ENCODE measurements at places on chromosomes 16 and 17.
A peak's percentile ranks its signal among the peaks of the same experiment; 100 is the strongest.

- no peak for DNase-seq
These were observed 158.3 kb downstream of the NTN1 start for GRCh38 chr17:9179602-9180001.

DNA sequence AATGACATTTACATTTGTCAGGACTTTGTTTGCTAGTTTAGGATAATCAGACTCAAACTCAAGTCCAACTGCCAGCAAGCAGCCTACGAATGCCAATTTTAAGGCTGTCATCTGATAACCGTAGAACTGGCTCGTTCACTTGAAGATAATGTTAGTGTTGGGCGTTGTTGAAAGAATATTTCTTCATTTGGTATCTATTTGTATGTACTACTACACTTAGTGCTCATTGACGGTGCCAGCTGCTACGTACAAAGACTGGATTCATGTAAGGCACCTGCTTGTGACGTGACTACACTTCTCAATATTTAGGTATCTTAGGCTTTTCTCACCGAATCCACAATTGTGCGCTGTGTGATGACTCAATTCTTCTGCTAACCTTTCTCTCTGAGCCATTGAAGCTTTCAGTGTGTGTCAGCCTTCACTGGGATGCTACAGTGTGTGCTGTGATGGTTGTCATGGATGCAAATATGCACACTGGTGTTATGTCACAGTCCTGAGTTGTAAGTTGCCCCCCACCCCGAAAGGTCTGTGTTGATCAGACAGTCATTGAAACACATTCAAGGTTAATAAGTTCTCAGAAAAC, 5.7 kb downstream of the ATP2C2 start:
- DNase-seq: no peak

GRCh38 chr17:44932787-44933097, 14.8 kb downstream of the KIF18B start:
- no peak for DNase-seq

DNA sequence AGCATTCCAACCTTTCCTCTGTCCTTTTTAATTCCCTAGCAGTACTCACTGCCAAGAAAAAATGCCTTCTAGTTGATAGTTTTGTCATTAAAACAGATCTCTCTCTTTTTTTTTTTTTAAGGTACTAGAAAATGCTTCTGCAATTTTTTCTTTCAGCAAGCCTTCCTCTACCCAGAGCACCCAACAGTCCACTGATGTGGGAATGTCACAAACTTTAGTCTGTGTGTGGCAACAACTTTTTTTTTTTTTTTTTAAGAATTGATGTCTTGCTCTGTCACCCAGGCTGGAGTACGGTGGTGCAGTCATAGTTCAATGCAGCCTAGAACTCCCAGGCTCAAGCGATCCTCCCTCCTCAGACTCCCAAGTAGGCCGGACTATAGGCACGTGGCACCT, 34.7 kb downstream of the CDRT15 start:
- no peak for DNase-seq

- peak; percentile 94 for DNase-seq
These were observed 118.4 kb upstream of the HSBP1 start for GRCh38 chr16:83689385-83689831.

DNA sequence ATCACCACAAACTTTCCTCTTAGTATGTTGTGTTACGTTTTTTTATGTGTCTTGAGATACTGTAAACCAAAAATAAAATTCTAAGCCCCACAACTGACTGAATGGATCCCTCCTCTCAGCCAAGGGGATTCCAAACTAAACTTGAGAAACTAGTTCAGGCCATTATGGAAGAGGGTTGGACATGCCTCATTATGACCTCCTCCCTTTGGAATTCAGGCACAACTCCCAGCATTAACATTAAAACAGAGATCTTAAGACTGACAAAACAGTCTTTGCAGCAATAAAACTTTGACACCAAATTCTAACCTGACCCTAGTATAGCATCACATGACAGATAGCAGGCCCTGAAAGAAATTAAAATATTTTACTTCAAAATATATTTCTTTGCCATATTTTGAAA, 51.1 kb upstream of the SLC47A1 start:
- DNase-seq: no peak

GRCh38 chr16:89491974-89492687, 1.8 kb upstream of the ANKRD11 start:
- no peak for DNase-seq

DNA sequence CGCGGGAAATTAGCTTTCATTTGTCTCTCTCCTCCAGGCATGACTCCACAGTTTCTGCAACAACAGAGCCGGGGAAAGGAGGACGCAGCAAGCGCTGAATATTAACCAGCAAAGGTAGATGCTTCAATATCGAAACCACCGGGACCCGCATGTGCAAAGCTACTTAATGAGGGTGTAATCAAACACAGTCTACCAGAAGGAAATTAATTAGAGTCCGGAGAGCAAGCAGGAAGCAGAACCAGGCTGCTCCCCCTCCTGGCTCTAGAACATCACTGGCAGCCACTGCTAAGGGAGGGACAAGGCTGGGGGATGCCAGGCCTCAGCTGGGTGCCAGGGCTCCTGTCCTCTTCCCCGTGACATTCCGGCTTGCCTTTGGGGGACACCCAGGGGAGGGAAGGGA, 21.7 kb downstream of the LRRC75A start:
- DNase-seq: no peak

GRCh38 chr16:55542459-55543082, 23.9 kb upstream of the CAPNS2 start:
- DNase-seq: peak; percentile 72

DNA sequence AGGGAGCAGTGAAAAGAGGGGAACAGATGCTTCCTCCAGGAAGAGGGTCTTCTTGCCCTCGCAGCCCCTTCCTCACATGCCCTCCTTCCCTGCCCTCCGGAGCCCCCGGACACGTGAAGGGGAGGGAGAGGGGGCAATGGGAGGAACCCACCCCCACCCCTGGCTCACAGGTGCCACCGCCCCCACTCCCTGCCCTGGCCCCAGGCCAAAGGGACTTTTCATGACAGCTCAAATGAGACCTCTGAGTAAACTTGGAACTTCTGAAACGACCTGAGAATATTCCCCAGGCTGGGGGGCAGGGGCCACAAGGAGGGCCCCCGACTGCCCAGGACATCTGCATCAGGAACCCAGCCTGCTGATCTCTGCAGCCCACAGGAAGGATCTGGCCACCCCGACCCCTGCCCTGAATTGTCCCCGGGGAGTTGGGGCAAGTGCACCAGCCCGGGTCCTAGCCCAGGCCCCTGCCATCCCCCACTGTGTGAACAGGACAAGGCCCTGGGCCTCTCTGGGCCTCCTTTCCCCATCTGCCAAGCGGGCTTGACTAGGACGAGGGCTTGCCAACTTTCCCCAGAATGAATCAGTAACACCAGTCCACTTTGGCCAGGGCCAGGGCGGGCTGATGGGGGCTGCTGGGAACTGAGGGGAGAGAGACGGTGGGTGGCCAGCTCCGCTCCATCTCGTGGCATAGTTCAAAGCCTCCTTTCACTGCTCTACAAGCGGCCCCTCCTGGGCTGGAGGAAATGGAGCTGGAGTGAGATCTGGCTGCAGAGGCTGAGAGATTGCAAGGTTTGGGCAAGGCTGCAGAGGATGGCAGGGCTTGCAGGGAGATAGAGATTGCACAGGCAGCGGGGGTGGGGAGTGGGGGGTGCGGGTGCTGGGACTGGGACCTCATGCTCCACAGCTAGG, 3.8 kb downstream of the IL21R start:
- DNase-seq: no peak

- peak; percentile 100 for DNase-seq
These were observed 60.1 kb downstream of the TEX14 start for GRCh38 chr17:58631523-58632323.

- DNase-seq: no peak
These were observed 22.4 kb downstream of the C1QTNF1 start for GRCh38 chr17:79046197-79046915.

- DNase-seq: no peak
These were observed 130.9 kb downstream of the ANKRD11 start for GRCh38 chr16:89359264-89360147.

DNA sequence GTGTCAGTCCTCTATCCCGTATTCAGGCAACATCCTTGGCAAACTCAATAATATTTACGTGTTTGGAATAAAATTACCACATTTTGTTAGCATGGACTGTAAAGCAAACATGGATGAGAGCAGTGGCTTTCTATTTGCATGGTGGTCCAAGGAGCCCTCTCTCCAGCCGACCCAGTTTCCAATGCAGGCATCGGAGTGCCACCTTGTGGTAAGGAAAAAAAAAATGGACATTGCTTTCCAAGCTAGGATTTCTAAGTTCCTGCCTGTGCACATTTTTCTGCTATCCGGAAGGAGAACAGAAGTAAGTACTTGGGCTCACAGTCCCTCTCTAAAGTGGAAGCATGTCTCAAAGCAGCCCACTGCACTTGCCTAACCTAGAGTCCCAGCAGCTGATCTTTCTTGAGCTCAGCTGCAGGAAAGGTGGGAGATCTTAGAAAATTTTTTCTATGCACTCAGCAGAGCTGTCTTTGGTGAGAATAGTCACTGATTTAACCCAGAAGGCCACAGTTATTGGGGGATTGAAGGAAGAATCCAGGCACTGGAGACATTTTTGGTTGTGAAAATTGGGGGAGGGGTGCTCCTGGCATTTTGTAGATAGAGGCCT, 46.0 kb upstream of the ERCC4 start:
- peak; percentile 38 for DNase-seq

DNA sequence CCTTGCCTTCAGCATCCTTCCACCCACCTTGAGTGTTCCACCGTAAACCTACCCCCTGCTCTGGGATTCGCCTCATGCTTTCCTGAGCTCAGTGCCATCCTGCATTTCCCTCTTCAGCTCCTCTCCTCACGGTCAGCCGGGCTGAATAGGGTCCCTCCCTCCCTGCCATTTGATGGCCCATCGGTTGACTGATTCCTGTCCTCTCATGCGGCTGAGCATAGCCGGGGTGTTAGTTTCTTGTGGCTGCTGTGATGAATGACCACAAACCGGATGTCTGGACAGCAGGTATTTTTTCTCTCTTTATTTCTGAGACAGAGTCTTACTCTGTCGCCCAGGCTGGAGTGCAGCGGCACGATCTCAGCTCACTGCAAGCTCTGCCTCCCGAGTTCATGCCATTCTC, 44.1 kb upstream of the MGAT5B start:
- DNase-seq: no peak

- DNase-seq: peak; percentile 24
These were observed 47.8 kb upstream of the SCNN1B start for GRCh38 chr16:23254338-23254737.

DNA sequence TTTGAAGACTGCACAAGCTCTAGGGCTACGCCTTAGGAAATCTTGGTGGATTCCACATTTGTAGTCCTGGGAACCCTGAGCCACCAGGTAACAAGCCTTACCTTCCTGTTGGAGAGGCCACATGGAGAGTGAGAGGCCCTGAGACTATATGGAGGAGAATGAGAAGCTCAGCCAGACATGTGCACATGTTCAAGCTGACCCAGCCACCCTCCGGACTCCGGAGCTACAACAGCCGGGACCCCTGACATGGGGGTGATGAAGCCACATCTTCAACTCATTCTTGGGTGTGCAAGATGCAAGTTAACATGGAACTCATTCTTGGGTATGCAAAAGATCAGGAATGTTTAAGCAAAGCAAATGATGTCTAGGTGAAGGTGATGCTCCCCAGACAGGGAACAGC, 62.7 kb downstream of the GNA13 start:
- no peak for DNase-seq

DNA sequence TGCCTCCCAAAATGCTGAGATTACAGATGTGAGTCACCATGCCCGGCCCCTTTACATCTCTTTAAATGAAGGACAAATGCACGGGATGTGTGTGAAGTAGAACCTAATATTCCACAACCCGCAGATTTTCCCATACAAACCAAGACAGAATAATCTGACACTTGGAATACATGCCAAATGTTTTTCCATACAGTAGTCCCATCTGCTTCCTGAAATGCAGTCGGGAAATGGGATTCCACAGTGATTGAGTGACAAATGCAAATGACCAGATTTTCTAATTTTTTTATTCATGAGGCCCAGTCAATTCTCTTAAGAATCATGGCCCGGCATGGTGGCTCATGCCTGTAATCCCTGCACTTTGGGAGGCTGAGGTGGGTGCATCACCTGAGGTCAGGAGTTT, 6.8 kb upstream of the ZNF200 start:
- DNase-seq: no peak

- DNase-seq: peak; percentile 98
These were observed 82.3 kb downstream of the CCDC182 start for GRCh38 chr17:57662644-57663308.

DNA sequence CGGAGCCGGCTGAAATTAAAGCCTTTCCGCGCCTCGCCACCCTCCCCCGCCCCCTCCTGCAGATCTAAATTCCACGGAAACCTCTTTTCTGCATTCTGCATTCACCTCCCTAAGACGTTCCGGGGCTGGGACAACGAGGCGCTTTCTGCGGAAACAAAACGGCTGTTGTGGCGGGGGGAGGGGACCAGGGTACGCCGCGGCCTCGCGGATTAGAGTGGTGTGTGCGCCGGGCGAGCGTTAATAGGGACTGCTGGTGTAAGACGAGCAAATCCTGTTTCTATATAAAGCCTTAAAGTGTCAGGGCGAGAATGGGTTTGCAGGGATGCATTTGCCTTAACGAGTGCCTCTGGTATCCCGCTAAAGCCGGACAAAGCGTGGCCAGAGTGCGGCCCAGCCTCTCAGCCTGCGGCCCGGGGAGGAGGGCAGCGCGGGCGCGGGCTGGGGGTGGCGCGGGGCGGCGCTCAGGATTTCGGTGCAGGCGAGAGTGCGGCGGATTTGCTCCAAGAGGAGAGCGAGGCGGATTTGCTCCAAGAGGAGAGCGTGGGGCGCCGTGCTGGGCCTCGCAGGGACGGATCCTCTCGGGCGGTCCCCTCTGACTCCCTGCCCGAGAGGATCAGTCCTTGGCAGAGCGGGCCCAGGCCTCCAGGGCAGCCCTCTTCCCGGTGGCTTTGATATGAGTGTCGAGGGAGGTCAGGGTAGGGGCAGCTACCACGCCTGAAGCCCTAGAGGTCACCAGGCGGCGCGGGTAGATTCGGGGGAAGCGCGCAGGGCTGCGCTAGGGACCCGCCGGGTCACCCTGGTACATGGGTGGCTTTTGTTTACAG, 5.1 kb downstream of the BAHCC1 start:
- DNase-seq: peak; percentile 68

DNA sequence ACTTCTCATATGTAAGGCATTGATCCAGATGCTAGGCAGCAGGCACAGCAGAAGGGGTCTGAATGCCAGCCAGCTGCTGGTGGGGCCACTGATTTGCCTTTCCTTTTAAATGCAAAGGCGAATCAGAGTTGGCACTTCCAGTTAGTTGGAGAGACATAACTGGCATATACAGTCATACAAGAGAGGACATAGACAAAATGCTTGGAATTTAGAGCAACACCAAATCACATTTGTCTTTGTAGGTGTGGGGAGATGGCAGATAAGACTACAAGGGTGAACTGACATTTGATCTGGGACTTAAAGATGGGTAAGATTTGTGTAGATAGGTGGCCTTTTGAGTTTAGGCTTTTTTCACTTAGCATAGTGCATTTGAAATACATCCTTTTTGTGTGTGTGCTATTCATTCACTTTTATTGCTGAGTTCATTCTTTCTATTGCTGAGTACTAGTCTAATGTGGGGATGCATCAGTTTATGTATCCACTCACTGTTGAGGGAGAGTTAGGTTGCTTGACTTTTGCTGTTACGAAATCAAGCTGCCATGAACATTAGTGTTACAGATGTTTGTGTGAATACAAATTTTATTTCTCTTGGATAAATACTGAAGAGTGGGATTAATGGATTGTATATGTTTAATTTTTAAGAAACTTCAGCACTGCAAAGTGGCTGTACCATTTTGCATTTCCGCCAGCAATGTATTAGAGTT, 74.1 kb downstream of the SPECC1 start:
- DNase-seq: no peak

- no peak for DNase-seq
These were observed 643 bp upstream of the KCNG4 start for GRCh38 chr16:84240455-84240854.

- no peak for DNase-seq
These were observed 658 bp upstream of the DUSP3 start for GRCh38 chr17:43779145-43780125.
